Stimulated activated CD8-positive, alpha-beta memory T cell treated with anti-CD3 and anti-CD28 coated beads, Interleukin-4, amount 100 ng/mL, for 1 hour (primary cell): ENCODE measurements at places on chromosomes 7 and 10.
A peak's percentile ranks its signal among the peaks of the same experiment; 100 is the strongest.

DNA sequence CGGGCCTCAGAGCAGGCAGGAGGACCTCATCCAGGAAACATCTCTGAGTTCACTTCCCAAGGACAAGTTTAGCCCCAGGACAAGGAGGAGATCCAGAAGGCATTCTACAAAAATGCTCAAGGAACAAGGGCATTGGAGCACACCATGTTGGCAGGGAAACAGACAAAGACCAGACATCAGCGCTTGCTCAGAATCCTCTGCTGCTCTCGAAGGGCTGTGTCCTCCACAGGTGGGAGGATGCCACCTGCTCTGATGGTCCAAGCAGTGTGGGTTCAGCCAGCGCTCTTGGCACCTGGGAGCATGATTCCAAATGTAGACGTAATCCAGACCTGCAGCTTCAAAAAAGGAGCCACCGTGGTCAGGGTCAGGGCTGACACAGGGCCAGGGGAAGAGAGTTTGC is 160.7 kb downstream of the DPP6 start:
- no peak for DNase-seq

DNA sequence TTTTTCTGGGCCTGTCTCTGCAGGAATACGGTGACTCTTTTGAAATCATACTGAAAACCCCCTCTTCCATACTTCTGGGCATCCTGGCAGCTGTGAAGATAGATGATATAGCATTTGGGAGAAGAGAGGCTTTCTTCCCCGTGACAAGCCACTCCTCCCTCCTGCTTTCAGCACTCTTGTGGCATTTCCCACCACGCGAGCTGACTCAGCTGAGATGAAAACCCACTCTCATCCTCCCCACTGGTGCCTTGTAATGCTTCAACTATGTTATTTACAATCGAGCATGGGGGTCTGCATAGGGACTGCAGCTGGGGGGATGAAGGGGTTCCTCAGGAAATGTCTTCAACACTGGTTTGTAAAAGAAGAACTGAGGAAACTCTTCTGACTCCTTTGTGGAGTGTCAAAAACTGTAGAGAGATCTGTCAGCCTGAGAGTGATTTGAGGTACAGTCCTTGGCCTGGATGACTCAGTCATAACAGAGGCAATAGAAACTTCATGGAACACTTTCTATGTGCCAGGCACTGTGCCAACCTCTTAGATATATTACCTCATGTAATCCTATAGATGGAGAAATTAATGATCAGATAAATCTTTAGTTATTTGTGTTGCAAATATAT is 1.7 kb upstream of the TBATA start:
- DNase-seq: no peak

GRCh38 chr7:41855798-41856197 is 152.9 kb upstream of the INHBA start:
- no peak for DNase-seq

GRCh38 chr7:15602236-15602635 is 40.4 kb upstream of the AGMO start:
- no peak for DNase-seq

GRCh38 chr10:60536529-60537114 is 146.9 kb upstream of the ANK3 start:
- DNase-seq: no peak

- DNase-seq: no peak
Measured at GRCh38 chr10:112394475-112394875, 20.6 kb downstream of the ACSL5 start.

- DNase-seq: no peak
Measured at GRCh38 chr10:12459340-12459739, 110.0 kb downstream of the CAMK1D start.

DNA sequence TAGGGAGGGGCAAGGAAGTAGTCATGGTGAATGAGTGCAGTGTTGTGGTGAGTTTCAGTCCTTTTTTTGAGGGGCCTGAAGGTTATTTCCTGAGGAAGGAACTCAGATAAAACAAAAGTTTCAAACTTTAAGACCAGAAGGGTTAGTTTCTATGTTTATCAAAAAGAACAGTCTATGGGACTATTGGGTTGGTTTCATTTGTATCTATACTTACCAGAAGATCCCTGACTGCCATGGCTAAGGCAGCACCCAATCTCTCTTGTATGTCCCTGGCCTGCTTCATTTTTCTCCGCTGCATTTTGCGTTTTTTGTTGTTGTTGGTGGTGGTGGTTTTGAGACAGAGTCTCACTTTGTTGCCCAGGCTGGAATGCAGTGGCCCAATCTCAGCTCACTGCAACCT is 19.3 kb upstream of the GAD2 start:
- no peak for DNase-seq

DNA sequence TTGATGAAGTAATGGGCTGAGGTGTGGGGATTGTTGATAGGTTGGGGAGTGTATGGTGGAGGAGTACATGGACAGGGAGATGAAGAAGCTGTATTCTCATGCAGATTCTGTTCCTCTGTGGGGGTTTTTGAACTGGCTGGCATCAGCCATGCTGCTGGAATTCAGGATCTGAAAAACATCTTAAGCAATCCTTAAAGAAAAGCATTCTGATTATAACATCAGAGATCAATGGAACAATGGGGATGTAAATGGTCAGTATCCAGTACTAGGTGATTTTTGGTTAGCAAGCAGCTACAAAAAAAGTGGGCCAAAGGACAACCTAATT is 247.5 kb upstream of the GALNT17 start:
- DNase-seq: no peak

DNA sequence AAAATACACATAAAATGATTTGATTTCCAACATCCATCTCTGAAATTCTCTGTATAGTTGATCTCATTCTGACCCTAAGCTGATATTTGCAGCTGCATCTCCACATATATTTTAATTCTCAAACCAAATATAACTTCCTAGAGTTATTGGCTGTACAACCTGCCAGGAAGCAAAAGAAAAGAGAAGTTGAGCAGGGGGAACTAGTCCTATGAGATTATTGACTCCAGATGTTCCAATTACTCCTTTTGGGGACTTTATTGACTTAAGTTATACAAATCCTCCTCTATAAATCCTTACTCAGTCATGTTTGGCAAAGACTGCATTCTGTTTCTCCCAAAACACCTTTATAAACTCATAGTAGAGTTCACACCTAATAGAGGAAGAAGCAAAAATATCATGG is 599.4 kb upstream of the ANKRD30A start:
- DNase-seq: no peak

GRCh38 chr10:18229826-18230225 is 89.6 kb downstream of the CACNB2 start:
- no peak for DNase-seq

DNA sequence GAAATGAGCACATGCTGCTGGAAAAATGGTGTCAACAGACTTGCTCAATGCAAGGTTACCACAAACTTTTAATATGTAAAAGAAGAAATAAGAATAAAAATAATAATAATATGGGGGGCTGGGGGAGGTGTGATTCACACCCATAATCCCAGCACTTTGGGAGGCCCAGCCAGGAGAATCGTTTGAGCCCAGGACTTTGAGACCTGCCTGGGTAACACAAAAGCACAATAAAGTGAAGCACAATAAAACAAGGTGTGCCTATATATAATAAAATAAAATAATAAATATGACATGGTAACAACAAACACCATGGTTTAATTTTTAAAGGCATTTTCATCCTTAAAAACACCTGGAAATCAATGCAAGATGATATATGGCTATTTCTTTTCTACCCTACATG is 25.1 kb downstream of the EIF3A start:
- DNase-seq: no peak

GRCh38 chr10:109726473-109726872 is 196.8 kb downstream of the XPNPEP1 start:
- DNase-seq: no peak

GRCh38 chr7:124790645-124791044 is 25.1 kb upstream of the GPR37 start:
- no peak for DNase-seq

DNA sequence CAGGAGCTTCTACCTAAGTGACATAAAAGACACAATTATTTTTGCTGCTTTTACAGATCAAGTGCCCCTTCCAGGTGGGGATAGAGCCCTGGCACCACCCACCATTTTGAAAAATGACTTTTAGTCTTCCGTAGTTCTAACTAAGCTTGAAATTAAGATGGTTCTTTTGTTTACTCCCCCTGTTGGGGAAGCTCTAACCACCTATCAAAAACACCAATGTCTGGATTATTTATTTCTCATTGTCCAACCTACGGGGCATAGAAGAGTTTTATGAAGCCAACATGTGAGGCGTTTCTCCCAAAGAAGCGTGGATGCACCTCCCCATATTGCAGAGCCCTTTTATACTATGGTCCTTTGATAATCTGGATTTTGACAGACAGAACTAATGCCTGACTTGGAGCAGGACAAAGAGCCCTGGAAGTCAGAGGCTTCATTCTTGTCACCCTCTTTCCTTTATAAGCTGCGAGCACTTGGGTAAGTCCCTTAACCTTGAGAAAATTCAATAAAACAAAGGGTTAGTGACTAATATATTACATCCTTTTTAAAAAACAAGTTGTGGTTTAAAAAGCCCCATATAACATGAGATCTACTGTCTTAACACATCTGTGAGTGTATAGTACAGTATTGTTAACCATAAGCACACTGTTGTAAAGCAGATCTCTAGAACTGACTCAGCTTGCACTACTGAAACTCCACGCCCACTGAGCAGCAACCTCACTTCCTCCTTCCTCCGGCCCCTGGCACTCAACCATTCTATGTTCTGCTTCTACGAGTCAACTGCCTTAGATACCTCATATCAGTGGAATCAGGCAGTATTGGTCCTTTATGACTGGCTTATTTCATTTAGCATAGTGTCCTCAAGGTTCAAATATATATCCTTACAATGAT is 67.5 kb downstream of the ATXN7L1 start:
- DNase-seq: peak; percentile 45

DNA sequence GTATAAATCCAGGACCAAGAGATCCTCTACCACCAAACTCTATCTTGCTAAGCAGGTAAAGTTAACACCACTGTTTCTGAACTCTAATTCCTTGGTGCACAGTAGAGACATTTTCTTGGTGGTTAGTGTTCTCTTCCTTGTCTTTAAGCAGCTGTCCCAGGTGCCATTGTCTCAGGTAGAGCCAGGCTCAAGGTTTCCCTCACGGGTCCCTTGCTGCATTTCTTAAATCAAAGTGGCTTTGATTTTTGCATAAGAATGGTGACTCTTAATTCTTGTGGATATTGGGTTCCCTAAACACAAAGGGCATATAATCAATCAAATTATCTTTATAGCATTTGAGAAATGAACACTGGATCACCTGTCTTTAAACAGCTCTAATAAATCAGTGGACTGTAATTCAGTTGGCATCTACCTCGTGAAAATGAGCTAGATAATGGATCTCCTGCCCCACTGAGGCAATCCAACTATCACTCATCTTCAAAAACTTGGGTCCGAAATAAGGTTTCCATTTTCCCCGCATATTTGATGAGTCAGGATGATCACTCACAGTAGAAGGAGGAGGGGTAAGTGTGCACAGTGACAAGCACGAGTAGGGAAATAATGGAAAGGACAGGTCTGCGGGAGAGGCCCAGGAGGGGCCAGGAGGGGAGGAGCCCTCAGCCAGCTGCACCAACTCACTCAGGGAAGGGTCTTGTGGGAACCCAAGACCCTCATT is 2.4 kb downstream of the ABCC2 start:
- no peak for DNase-seq

DNA sequence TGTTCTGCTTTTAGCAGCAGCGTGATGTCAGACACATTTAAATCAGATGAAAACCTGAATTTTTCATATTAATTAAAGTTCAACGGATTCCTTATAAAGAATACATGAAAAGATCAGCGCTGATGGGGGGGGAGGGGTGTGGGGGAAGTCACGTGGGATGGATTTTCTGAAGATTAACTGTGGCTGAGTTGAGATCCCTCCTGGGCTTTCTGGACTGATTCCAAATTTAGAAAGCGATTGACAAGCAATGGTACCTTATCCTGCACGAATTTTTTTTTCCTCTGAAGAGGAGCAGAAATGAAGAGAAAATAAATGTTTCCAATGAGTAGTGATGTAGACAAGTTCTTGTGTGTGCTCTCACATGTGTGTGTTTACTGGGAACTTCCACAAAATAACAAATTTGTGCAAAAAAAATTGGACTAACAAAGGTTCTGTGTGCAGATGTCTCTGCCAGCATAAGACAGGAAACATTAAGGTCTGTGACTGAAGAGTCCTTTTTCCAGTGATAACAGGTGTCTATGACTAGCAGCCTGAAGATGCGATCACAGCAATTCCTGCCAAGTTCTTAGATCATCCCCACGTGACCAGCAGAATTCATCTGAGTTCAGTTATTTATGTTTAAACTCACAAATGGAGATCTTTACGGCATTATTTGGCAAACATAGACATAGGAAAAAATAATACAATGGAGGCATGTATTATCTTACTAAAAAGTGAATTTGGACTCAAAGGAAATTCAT is 585.2 kb upstream of the CELF2 start:
- no peak for DNase-seq

- no peak for DNase-seq
Measured at GRCh38 chr7:144057954-144058353, 9.2 kb downstream of the OR2A5 start.

DNA sequence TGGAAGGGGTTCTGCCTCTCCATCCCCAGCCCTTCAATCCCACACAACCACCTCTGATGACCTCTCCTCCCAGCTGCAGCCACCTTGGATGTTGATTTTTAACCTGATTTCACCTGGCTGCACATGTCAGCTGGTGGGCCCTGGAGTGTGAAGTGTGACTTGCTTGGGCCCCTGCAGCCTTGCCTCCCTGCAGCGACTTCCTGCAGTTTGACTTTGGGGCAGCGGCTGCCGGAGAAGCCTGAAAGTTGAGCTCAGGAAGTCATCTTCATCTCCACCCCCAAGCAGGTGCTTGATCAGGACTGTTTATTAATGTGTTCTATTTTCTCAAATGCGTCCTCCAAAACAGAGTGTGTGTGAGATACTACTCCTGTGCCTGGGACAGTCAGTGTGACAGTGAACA is 675.2 kb upstream of the GALNT17 start:
- no peak for DNase-seq

DNA sequence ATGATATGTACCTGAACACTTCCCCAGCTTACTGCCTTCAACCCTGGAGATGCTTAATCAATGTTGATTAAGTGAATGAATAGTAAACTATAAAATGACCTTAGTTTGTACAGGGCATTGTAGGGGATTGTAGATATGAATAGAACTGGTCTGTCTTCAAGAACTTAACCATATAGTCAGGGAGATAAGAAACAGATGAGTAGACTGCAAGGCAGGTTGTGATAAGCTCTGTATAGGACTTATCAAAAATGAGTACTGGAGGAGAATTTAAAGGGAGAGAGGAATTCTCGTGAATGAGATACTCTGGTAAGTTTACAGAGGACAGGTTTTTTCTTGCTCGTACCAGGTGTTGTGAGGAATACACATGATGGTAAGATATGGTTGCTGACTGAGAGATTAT is 27.6 kb downstream of the SGPL1 start:
- no peak for DNase-seq

DNA sequence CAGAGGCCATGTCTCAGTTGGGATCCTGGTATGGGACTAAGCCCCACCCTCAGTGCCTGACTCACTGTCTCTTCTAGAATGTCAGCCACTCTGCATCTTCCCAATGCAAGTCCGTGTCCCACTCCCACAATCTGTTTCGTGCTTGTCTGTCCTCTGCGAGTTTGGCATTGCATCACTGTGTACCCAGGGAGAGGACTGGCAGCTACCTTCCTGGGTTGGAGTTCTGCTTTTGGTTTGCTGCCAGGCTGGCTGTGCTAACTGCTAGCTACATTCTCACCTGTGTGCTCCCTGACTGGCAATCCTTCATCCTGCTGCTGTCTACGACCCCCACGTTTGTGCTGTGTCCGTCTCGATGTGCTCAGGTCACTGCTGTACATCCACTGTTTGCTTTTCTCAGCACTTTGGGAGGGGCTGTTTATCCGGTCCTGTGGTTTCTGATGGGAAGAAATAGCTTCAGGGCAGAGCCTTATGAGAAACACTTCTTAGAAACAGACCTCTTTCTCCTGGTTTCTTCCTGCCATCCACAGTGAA is 56.0 kb upstream of the GLI3 start:
- DNase-seq: no peak
